ENCODE measurements at places on chromosomes 3 and 15.

DNA sequence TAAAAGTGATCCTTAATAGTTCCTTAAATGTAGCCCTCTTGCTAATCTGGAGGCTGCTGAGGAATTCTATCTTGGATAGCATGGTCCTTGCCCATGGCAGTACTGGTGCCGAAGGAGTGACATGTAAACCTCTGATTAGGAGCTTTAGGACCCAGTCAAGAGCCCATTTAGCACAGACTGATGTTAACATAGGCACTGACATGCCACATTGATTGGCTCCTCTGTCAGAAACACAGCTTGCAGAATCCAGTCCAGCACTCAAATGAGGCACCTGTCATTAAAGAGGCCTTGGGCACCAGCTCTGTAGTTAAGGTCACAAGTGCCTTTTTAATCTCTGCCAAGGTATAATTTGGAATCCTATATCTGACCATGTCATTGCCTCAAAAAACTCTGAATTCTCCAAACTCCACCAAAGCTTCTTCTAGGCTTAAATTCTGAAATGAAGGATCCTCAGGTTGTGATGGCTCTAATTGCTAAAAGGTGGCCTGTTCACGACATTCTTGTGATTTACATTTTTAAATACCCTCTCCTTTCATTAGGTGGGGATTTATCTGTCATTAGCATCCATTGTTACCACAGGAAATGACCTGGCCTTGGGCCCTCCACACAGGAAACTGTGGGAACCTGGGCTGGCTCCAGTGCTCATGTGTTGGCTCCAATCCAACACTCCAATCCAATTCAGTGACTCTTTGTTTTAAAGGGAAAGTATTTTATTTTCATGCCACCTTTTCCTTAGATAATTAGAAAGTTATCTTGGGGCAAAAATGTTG is 57.3 kb upstream of the RNF7 start:
- no peak overlapping the region for H3K4me3 ChIP-seq
- H3K27ac ChIP-seq, result no peak overlapping the region
- DNase-seq, result no peak
- H3K36me3 ChIP-seq, result no peaks in the 10 kb centered on the region
- H3K27me3 ChIP-seq, result no peaks in the 10 kb centered on the region
- H3K4me1 ChIP-seq, result peaks cover 7% of the 10 kb centered on the region

- H3K27ac ChIP-seq, result no peak overlapping the region
- H3K4me3 ChIP-seq, result no peak overlapping the region
- no peaks in the 10 kb centered on the region for H3K4me1 ChIP-seq
- no peaks in the 10 kb centered on the region for H3K36me3 ChIP-seq
- peaks cover 19% of the 10 kb centered on the region for H3K27me3 ChIP-seq
These were observed 28.0 kb downstream of the FAM3D start for GRCh38 chr3:58638591-58638990.

GRCh38 chr15:35673093-35673684 is 127.2 kb upstream of the DPH6 start:
- peak overlapping the region; percentile 55 for H3K4me3 ChIP-seq
- peaks cover 8% of the 10 kb centered on the region for H3K4me1 ChIP-seq
- no peak for DNase-seq
- H3K27ac ChIP-seq, result peak overlapping the region; percentile 23

DNA sequence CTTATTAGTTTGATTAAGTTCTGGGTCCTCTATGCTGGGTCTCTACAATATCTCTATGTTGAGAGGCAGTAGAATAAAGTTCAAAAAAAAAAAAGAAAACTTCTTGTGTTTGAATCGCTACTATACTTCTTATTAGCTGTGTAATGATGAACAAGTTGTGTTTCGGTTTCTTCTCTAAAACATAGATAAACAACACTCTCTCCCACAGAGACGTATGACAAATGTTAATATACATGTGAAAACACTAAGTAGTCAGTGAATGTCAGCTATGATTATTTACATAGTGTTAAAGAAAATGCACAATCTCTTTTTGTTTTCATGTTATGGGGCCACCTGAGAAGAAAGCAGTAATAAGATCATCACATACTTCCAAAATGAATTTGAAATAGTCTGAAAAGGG is 45.3 kb downstream of the ACAP2 start:
- H3K27me3 ChIP-seq, result no peaks in the 10 kb centered on the region
- H3K4me3 ChIP-seq, result no peak overlapping the region
- no peak overlapping the region for H3K27ac ChIP-seq
- peaks cover 36% of the 10 kb centered on the region for H3K4me1 ChIP-seq
- DNase-seq, result no peak

DNA sequence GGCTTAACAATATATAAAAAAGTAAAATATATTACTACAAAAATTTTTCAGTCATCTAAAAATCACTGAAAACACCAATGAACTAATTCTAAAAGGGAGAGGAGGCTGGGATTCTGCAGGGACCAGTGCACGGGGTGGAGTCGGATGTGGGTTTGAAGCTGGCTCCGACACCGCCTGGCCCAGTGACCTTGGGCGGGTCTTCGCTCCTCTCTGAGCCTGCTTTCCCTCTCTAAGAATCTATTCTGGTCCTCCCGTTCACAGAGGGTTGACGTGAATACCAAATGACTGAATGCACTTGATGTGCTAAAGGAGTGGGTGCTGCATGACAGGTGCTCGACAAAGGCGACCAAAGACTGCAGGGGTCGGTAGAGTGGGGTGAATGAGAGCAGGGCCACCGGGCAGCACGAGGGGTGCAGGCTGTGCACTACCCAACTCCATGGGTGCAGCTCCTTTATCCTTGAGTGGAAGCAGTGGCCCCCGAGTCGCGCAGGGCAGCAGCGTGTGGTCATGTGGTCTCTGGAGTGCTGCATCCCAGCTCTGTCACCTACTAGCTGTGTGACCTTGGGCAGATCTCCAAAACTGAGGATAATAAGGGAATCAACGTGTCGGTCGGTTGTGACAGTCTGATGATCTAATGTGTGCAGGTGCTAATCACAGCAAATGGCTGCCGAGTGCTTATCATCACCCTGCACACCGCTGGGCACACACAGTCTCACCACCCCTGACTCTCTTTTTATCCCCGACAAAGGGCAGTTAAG is 8.6 kb upstream of the IQSEC1 start:
- H3K27ac ChIP-seq, result no peak overlapping the region
- no peaks in the 10 kb centered on the region for H3K36me3 ChIP-seq
- DNase-seq, result no peak
- peaks cover 14% of the 10 kb centered on the region for H3K4me1 ChIP-seq
- H3K4me3 ChIP-seq, result no peak overlapping the region

DNA sequence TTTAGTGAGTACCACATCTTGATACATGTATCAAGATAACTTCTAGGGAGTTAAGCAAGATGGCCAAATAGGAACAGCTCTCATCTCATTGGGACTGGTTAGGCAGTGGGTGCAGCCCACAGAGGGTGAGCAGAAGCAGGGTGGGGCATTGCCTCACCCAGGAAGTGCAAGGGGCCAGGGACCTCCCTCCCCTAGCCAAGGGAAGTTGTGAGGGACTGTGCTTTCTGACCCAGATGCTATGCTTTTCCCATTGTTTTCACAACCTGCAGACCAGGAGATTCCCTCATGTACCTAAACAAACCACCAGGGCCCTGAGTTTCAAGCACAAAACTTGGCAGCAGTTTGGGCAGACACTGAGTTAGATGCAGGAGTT is 665.0 kb upstream of the CBLB start:
- H3K27me3 ChIP-seq, result no peaks in the 10 kb centered on the region
- H3K27ac ChIP-seq, result no peak overlapping the region
- H3K36me3 ChIP-seq, result no peaks in the 10 kb centered on the region
- peaks cover 15% of the 10 kb centered on the region for H3K4me1 ChIP-seq
- DNase-seq, result no peak

DNA sequence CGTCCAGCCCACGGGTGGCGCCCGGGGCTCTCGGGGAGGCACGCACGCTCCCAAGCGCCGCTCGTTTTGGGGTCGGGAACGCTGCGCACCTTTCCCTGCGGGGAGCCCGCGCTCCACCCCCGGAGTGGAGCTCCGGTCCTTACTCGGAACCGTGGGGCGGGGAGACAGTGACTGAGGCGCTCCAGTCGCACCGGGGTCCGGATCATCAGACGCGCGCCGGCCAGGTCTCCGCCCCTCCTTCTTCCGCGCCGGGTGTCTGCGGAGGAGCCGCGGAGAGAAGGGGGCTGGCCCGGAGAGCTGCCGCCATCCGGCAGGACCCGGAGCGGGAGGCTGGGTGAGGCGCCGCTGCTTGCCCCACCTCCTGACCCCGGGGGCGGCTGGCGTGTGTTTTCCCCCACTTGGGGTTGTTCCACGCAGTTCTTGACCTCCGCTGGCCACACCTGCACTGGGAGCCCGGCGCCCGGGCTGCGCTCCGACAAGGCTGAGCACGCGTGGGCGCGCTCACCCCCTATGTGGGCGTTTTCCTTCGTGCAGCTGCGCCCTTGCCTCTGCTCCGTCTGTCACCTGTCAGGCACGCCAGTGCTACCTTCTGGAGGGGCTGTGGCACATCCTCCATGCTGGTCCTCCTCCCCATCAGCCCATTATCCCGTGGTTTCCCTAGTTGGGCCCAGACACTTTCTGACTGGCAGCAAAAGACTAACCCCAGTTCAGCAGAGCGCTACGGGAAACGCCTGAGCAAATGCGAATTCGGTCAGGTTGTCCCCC is at the start of gene MCF2L2:
Gene MCF2L2 (minus strand): TSS at position 173 of the 765 bp plus-strand sequence. CDS start 642 bp downstream, outside the sequence.
- no peaks in the 10 kb centered on the region for H3K27me3 ChIP-seq
- peak within 1 kb of the TSS; percentile 88 for H3K4me3 ChIP-seq
- H3K36me3 ChIP-seq, result peaks cover 5% of the 10 kb centered on the region
- DNase-seq, result peak; percentile 54

Measured in central memory CD8-positive, alpha-beta T cell (primary cell).